ENCODE measurements at places on chromosomes 6 and 20.

- no peak for DNase-seq
Observed at GRCh38 chr6:131980791-131981623, 29.8 kb upstream of the CCN2 start.

GRCh38 chr20:39789411-39789810 lies 827.3 kb downstream of the DHX35 start:
- no peak for DNase-seq

GRCh38 chr20:64081624-64081964 lies 1.7 kb downstream of the OPRL1 start:
- no peak for DNase-seq

DNA sequence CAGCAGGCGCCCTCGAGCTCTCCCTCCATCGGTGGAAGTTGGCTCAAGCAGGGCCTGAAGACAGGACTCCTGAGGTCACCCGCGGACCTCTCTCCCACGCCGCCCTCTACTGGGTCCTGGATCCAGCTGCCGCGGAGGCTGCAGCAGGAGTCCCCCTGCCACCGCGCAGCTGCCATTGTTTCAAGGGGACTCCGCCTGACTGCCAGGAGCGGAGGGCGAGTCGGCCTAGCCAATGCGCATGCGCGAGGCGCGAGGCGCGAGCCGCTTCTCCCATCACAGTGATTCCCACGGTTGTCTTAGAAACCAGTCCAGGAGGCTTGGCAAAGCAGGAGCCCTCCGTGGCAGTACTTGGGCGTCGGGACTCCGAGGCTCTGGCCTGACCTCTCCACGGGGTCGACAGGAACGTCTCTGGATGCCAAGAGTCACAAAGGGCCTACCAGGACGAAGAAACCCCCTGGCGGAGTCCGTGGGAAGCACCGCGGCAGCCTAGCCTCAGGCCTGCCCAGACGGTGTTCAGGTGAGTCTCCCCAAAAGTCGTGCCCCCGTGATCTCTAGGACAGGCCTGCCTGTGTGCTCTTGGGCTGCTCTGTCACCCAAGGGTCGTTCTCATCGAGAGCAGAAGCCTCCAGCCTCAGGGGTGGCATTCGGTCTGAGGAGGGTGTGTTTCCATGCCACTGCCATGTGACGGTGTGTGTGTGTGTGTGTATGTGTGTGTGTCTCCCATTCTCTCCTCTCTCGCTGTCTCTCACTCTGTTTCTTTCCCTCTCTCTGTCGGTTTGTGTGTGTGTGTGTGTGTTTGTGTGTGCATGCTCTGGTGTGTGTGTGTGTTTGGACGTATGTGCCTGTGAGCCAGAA lies 290.6 kb upstream of the ZNF337 start:
- DNase-seq = peak; percentile 2

GRCh38 chr20:22418738-22419137 lies 165.6 kb downstream of the FOXA2 start:
- DNase-seq = no peak

GRCh38 chr6:147088861-147089260 lies 115.4 kb upstream of the STXBP5 start:
- DNase-seq = no peak

DNA sequence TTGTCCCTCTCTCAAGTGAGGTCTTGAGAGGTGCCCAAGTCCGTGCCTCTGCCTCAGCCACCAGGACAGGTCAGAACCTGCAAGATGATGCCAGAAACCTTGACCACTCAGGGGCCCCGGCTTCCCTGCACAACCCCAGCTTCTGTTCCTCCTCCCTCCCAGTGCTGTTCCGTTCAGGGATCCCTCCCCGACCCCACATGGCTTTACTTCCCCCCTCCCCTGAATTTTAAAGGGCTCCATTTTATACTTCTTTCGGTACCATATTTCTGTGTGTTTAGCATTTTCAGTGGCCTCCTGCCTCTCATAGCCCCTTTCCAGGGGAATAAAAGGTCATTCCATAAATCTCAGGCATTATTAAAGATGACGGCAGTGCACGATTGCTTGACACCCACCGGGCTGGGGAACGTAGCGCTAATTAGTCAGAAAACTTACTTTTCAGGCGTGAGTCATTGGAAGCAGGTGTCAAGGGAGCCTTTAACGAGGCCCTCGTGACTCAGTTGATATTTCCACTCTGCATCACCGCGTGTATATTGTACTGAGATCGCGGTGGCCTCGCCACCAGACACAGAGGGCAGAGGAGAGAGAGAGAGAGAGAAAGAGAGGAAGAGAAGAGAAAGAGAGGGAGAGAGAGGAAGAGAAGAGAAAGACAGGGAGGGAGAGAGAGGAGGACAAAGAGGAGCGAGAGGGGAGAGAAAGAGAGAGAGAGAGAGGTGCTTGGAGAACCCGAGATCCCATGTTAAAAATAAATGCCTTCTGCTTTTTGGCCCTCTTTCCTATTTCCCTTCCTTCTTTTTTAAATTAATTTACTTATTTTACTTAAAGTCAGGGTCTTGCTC lies 21.3 kb downstream of the KCNG1 start:
- no peak for DNase-seq
